D341Med (cell line): ENCODE measurements at places on chromosomes 1 and 21.

- peak; percentile 96 for DNase-seq
Measured at GRCh38 chr1:65254320-65255034, 54.9 kb upstream of the DNAJC6 start.

DNA sequence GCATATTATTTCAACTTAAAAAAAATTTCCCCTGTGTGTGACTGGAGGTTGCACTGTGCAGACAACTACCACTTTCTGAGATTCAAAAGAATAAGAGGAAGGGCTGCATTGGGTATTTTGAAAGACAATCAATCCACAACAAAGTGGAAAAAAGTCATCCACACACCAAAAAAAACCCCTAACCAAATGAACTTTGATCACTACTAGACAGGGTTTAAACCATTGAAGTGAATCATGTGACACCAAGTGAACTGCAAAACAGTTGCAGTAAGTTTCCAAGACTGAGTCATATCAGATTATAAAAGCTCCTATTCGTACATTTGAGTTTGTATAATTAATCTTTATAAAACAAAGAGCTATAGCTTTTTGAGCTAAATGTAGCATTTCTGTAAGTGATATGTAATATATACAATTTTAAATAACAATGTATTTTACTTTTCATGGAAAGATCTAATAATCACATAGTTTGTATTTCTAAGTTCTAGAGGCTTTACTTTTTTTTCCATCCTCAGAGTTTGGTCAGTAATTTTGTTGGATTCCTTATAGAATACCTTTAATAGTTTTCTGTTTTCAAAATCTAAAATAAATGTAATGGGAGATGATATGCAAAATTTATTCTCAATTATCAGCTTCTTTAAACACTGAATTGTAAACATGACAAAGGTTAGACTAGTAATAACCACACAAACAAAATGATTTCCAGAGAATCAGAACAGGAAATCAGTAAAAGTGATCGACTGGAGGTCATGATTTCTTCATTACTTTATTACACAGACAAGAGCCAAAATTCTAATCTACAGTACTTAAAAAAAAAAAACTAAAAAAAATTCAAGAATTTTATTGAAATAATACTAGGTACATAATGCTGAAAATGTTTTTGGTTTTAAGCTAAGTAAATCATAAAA lies 50.5 kb upstream of the GFI1 start:
- DNase-seq: no peak

GRCh38 chr21:41622831-41623548 lies 115.0 kb upstream of the TMPRSS2 start:
- no peak for DNase-seq

- no peak for DNase-seq
Measured at GRCh38 chr1:105102371-105102770, 1352.7 kb downstream of the AMY1C start.

- DNase-seq: no peak
Measured at GRCh38 chr1:59124166-59124565, 172.7 kb upstream of the FGGY start.
